Central memory CD8-positive, alpha-beta T cell (primary cell): ENCODE measurements at places on chromosomes 16 and 17.

DNA sequence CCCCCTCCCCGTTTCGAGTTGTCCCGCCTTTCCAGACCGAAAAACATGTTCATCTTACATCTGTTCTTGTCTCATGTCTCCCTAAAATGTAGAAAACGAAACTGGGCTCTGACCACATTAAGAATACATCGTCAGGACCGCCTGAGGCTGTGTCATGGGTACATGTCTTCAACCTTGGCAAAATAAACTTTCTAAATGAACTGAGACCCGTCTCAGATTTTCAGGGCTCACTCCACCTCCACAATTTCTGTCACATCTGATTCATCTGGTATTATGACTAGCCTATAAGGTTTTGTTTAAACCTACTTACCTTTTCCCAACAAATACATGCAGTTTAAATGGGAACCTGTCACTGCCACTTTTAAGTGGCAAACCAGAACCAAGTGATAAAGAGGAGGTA, 621 bp downstream of the SDR42E1 start:
- no peak for DNase-seq

DNA sequence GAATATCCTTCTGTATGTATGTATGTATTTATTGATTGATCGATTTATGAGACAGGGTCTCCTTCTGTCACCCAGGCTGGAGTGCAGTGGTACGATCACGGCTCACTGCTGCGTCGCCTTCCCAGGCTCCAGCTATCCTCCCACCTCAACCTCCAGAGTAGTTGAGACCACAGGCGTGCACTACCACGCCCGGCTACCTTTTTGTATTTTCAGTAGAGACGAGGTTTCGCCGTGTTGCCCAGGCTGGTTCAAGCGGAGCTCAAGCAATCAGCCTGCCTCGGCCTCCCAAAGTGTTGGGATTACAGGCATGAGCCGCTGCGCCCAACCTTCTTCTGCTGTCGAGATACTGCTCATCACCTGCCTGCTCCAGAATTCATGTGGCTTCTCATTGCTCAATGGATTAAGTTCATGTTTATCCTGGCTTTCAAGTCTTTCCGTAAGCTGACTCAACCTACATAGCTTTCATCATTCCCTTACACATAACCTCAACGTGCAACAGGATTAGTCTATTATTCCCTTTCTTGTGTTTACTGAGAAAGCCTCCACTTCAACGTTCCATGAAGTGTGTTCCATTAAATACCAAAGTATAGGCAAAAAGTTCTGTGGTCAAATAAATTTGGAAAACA, 13.6 kb downstream of the TAC4 start:
- no peak for DNase-seq

DNA sequence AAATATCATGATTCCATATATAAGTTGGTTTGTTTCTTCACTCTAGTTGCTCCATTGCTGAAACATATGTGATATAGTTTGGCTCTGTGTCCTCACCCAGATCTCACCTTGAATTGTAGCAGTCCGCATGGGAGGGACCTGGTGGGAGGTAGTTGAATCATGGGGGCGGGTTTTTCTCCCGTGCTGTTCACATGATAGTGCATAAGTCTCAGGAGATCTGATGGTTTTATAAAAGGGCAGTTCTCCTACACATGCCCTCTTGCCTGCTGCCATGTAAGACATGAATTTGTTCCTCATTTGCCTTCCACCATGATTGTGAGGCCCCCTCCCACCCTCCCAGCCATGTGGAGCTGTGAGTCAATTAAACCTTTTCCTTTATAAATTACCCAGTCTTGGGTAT, 915.5 kb downstream of the KCNJ2 start:
- DNase-seq, result no peak

GRCh38 chr16:79542237-79542774, 58.2 kb downstream of the MAF start:
- no peak for DNase-seq

DNA sequence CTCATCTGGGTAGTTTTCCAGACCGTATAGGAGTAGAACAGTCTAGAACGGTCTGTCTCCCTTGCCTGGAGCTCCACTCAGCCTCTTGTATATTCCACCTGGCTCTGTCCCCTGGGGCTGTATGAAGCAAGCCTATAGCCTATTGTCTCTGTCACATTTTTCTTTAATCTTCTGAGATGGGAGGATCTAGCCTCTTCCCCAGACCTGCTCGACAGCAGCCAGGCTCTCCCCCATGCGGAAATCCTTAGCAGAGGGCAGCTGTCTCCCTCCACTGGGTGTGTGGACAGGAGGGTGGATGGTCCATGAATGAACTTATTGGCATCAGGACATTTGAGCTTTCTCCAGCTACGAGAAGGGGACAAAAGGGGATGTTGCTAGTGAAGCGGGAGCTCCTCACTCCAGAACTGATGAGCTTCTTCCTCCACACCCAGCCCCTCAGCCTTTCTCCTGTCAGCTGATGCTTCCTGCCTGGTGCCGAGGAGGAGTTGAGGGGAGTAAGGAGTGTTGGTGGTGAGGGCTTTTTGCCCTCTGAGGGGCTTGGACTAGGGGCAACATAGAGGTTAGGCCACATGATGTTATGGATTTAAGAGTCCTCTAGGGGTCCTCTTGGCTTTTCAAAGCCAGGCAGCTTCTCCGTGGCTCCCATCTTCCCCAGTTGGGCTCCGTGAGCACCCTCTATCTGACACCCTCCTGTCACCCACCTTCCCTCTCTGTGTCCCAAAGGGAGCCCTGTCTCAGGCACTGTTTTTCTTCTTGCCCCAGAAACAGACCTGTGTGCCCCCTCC, 28.0 kb downstream of the ARHGAP23 start:
- no peak for DNase-seq

GRCh38 chr16:6286176-6286575, 1046.5 kb upstream of the RBFOX1 start:
- no peak for DNase-seq

DNA sequence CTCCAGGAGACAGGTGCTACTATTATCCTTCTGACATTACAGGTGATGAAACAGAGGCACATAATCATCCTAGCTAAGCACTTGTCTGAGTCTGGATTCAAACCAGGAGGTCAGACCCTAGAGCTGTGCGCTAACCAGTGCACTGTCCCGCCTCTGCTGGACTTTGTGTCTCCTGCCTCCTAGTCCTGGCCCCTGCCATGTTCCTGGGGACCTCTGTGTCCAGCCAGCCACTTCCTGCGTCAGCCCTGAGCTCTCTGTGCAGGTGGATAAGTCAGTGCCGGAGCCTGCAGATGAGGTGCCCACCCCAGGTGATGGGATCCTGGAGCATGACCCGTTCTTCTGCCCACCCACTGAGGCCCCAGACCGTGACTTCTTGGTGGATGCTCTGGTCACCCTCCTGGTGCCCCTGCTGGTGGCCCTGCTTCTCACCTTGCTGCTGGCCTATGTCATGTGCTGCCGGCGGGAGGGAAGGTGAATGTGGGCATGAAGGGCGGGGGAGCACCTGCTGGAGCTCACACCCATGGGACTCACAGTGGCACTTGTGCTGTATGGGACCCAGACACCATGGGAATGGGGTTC, 4.2 kb downstream of the SGCA start:
- DNase-seq, result no peak

DNA sequence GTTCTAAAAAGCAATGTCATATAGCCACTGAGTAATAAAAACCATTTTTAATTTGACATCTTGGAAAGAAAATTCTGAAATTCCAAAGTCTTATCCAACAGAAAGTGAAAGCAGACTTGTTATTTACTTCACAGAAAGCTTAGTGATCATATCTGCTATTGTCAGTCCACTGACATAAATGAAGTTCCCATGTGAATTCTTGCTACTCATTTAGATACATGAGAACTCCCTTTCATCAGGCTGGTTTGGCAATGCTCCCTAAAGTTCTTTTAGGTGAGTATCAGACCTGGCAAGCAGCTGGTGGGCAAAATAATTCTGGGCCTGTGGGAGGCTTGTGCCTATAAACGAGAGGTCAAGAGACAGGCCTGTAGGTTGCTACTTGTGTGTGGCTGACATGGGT, 23.4 kb downstream of the NME2 start:
- no peak for DNase-seq

DNA sequence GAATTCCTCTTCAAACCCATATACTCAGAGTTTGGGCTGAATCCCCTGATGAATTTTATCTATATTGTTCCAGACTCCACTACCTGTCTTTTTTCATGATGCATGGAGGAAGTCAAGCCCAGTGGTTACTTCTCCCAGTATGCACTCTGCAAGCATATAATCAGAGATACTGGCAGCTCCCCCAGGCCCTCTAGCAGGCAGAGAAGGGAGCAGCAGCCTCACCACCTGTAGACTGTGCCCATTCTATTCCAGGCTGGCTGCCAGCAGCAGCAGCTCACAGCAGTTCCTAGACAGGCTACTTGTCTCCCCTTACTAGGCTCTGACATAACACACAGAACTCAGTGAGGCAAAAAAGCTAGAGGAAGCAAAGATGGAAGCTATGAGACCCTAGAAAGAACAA, 3.4 kb downstream of the MKS1 start:
- DNase-seq, result no peak

GRCh38 chr16:87715658-87716057, 50.1 kb downstream of the KLHDC4 start:
- no peak for DNase-seq

- DNase-seq, result no peak
Observed at GRCh38 chr17:49520386-49521087, 25.4 kb downstream of the NGFR start.

- DNase-seq, result no peak
Observed at GRCh38 chr17:16013943-16014407, 14.4 kb downstream of the TTC19 start.

GRCh38 chr17:42979511-42980273, at the start of gene PTGES3L:
PTGES3L (minus strand) TSS chr17:42980080; CDS start chr17:42980053, 27 bp downstream.
- no peak for DNase-seq

- DNase-seq, result no peak
Observed at GRCh38 chr17:66466840-66467367, 164.5 kb downstream of the PRKCA start.

DNA sequence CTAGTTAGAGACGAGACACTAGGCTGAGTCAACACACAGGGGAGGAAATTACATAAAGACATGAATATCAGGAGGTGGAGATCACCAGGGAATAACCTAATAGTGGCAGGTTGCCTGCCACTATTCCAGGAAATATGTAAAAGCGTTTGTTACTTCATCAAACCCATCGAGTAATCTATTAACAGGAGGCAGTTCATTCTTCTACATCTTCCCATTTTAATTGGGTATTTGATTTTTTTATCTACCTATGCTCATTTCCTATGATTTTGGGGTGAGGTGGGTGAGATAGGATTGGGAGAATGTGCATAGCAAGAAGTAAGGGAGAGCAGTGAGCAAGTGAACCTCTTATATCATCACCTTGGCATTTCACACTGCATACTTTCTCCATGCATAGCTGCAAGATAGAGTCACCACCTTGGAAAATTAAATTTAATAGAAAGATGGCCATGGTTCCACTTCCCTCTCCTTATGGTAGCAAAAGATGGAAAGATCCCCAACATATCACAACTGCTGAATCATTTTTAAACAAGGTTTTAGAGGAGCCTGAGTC, 312.2 kb downstream of the TMEM114 start:
- no peak for DNase-seq

DNA sequence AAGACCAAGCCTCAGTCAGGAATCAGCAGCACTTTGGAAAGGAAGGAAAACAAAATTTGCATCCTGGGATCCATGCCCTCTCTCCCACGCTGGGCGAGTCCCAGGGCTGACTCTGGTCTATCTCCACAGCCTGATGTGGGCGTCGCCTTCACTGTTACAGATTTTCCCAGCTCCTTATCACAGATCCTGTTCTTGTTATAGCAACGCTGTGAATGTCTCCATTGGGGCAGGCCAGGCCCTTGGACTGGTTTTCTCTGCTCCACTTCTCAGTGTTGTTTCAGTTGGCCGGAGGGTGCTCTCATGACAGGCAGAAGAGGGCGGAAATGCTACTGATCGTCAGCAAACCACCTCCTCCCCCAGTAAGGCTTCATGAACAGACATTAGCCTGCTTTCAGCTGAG, 127.9 kb upstream of the CDH11 start:
- DNase-seq, result no peak

DNA sequence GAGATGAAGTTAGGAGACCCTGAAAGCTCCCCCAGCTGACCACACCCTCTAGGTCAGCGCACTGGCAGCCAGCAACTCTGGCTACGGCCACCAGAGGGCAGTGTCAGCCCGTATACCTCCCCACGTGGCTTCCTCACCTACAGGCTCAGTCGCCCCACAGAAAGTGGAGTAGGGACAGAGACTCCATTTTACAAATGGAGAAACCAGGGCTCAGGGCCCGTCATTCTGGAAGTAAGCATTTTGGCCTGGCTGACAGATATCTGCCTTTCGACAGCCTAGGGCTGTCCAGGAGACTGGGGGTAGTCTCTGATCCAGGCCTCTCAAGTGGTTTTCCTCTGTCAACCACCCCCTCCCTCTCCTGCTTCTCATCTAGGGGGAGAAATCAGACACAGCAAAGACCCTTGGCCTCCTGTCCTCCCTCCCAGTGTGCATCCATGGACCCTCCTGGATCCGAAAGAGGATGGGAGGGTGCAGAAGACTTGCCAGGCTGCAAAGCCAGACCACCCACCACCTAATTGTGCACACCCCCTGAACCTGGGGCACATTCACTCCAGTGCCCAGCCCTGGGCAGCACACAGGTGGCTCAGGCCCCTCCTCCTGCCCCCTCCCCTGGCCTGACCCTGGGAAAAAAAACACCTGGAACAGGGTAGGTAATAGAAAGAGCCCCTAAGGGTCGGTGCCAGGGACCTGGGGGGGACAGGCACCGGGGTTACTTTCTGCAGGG, 3.8 kb upstream of the HAP1 start:
- peak; percentile 63 for DNase-seq

GRCh38 chr17:57914273-57915142, 40.7 kb downstream of the CUEDC1 start:
- no peak for DNase-seq

DNA sequence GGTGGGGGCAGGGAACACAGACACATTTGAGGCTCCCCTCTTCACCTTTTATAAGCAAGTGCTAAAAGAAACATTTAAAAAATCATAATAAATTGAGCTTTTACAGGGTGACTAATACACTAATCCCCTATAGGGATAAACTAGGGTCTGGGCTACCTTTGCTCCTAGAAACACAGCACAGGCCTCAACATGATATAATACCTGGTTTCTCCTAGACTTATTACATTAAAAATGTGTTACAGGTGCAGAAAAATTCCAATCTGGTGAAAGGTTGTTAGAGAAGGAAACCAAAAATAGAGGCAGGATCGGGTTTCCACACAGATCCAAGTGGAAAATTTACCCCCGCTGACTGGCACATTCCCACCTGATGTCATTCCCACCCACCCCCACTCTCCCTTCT, 124.7 kb upstream of the NOG start:
- no peak for DNase-seq

- no peak for DNase-seq
Observed at GRCh38 chr16:24838554-24839266, 7.1 kb upstream of the SLC5A11 start.

DNA sequence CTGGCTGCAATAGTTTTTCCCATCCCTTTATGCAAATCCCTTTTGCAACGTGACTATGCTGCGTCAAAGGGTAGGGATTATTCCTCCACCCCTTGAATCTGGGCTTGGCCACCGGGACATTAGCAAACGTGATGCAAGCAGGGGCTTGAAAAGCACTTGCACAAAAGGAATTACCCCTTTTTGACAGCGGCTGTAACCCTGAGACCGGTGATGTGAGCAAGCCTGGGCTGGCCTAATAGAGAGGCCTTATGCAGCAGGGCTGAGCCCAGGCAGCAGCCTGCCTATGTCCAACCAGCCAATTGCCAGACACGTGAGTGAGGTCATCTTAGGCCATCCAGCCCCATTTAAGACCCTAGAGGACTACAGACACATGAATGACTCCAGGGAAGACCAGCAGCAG, 30.4 kb upstream of the PAFAH1B1 start:
- no peak for DNase-seq
